ENCODE measurements at places on chromosomes 4 and X.

- no peak for DNase-seq
Observed at GRCh38 chr4:183356173-183356830, 34.1 kb upstream of the CLDN24 start.

DNA sequence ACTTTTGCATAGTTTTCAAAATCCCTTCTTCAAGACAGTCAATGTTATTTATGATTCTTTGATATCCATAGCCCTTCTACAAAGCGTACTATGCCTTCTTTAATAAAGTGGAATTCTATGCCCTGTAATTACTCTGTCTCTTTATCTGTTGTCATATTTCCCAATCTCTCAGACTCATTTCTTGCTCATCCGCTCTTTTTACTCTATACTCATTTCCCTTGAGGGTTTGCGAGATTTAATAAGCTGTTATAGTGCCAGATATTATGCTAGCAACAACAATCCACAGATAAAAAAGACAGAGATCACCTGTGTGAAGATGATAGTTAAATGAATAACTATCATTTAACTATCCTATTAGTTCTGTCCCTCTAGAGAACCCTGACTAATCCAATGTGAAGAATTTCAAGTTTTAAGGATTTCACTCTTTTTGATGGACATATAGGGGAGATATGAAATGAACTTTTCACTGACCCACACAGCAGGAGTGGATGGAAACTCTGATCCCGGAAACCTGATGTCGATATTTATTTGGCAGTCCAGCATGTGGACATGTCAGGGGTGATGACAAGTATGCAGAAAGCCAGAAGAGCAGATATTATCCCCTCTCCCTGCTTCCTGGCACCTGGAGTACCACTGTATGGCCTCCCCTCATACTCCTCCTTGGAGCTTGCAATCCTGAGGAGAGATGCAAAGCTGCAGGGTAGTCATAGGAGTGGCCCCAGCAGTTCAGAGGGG lies 49.7 kb downstream of the TMEM156 start:
- DNase-seq = no peak

DNA sequence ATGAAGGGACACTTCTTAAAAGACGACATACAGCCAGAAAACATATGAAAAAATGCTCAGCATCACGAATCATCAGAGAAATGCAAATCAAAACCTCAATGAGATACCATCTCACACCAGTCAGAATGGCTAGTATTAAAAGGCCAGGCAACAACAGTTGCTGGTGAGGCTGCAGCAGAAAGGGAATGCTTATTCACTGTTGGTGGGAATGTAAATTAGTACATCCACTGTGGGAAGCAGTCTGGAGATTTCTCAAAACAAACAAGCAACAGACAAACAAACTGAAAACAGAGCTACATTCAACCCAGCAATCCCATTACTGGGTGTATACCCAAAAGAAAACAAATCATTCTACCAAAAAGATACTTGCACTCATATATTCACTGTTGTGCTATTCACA lies 197.9 kb downstream of the EVC2 start:
- DNase-seq = no peak

GRCh38 chrX:54494989-54495813 lies 833 bp downstream of the FGD1 start:
- DNase-seq = no peak

DNA sequence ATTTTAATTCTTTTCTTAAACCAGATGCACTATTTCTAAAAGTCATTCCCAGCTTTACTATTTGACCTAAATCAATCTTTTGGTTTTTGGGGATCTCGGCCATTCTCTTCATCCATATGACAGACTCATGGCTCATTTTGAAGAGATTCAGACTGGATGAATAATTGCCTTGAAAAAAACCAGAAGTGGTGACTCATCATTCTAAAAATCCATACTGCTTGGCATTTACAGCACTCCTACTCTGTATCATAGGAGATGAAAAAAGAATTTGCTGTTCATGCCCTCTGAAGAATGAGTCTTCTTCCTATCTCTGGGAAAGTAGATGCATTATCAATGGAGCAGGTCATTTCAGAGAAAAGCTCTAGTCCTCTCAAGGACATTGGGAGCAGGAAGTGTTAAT lies 220.5 kb upstream of the RPS6KA3 start:
- DNase-seq = no peak

DNA sequence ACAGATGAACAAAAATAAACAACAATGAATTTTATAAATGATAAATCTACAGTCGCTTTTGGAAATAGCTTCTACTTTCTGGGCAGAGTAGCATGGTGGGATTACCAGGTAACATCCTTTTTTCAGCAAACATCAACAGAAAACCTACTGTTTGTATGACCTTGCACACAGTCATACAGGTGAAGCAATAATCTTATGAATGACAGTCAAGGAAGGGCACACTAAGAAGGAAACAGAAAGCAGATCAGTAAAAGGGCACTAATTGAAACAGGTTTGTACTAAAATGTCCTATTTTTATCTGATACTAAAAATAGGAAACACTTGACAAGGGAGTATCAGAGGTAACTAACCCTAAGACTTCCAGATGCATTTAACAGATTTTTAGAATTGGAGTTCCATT lies 108.9 kb downstream of the DLG3 start:
- DNase-seq = no peak

DNA sequence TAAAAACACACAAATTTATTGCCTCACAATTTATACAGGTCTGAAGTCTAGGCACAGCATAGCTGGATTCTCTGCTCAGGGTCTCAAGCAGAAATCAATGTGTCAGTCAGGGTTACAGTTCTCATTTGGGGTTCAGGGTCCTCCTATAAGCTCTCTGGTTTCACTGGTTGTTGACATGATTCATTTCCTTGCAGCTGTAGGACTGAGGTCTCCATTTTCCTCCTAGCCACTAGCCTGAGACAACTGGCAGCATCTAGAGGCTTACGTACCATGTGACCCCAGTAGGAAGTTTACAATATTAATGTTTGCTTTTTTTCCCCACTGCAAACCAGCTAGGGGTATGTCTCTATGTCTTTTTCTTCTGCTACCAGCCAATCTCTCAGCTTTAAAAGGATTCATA lies 102.5 kb downstream of the CPEB2 start:
- DNase-seq = no peak

DNA sequence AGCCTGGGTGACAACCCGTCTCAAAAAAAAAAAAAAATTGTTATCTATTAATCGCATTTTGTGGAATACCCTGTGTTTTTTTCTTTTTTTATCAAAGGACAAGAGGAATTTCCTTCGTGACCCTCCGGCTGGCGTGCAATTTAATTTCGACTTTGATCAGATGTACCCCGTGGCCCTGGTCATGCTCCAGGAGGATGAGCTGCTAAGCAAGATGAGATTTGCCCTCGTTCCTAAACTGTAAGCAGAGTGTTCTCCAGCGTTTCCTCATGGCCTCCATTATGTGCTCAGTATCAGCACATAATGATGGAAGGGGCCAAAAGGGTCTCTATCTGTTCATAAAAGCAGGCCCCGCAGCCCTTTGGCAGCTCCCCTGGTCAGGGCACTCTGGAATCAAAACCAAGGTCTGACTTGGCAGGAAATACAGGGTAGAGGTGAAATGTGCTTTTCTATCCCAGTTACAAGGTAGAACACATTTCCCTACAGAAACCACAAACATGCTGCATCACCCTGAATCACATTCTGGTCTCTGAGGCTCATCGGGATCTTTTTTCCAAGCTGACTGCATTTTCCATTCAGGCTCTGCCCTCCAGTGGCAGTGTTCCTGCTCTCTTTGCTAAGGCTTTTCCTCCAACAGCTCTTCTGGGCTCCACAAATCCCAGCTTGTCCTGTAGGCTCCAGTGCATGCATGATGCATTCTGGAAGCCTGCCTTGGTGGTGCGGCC lies 24.4 kb downstream of the SYAP1 start:
- no peak for DNase-seq

GRCh38 chr4:4859799-4860599 lies 534 bp downstream of the MSX1 start:
- DNase-seq = no peak

DNA sequence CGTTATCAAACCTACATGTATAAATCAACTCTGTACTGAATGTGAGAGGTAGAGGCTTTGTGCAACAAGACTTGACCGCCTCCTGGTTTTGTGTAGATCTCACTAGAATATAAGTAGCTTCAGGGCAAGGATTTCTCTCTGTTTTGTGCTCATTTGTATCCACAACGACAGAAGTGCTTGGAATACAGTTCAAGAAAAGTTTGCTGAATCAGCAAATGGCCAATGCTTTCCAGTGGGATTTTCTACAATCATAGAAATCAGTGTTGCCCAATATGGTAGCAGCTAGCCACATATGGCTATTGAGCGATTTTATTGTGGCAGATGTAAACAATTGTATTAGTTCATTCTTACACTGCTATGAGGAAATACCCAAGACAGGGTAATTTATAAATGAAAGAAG lies 127.4 kb downstream of the VCX3A start:
- no peak for DNase-seq

- DNase-seq = no peak
Observed at GRCh38 chrX:150512461-150512901, 55.9 kb upstream of the MTM1 start.

GRCh38 chrX:129781134-129781672 lies 1.5 kb downstream of the SASH3 start:
- no peak for DNase-seq

DNA sequence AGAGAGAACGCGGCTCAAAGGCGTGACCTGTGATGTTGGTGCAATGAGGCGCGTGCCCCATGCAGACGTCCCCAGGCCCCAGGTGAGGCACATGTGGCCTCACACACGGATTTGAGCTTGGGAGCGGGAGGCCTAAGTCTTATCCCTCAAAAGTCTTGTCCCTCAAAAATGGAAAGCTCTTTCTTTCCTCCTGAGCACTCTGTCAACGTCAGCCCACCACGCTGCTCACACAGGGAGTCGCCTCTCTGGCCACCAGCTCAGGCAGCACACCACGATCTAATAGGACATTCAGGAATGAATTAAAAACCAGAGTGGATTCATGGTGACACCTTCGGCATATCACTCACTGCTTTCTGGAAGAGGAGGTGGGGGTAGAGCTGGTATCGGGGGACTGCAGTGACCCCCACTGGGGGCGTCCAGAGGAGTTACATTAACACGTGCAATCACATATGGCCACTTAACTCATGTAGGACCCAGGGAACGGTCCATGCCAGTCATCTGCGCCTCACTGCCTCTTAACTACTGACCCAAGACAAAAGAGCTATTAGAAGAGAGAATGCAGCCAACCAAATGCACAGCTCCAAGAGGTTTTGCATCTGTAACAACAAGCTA lies 21.9 kb upstream of the CYP4V2 start:
- no peak for DNase-seq

DNA sequence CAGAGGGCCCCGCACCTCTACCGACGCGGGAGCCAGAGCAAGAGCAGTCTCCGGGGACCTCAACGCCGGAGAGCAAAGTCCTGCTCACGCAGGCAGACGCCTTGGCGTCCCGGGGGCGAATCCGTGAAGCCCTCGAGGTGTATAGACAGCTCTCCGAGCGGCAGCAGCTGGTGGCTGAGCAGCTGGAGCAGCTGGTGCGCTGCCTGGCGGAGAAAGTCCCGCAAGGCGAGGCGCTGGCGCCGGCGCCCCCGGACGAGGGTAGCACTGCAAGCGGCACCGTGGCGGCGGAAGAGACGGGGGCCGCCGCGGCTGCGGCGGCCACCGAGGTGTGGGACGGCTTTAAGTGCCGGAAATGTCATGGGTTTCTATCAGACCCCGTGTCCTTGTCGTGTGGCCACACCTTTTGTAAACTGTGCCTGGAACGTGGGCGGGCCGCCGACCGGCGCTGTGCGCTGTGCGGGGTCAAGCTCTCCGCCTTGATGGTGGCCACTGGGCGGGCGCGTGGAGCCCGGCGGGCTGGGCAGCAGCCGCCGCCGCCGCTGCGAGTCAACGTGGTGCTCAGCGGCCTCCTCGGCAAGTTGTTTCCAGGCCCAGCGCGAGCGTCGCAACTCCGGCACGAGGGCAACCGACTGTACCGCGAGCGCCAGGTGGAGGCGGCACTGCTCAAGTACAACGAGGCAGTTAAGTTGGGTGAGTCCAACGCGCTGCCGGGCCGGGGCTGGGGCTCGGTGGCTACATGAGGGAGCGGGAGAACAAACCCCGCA lies 672 bp downstream of the LONRF3 start:
- DNase-seq = no peak

GRCh38 chr4:159508917-159509500 lies 406.1 kb downstream of the RAPGEF2 start:
- no peak for DNase-seq

- no peak for DNase-seq
Observed at GRCh38 chr4:122827879-122828601, 1.4 kb downstream of the FGF2 start.

DNA sequence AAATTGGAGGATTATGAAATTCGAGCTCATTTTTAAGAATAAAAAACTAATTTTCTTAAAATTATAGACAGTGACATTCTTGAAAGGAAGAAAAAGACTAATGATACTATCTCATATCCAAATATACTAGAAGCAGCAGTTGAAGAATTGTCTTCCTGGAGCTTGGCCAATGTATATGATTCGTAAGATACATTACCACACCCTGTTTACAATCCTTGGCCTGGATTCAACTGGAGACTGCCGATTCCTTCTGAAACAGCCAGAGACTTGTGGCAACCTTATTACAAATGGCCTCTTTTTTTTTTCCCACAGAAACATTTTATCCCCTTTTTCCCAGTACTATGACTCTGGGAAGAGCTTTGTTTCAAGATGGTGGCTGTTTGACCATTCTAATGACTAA lies 571.2 kb upstream of the FAT1 start:
- DNase-seq = no peak

GRCh38 chr4:139469216-139469615 lies 15.3 kb downstream of the RAB33B start:
- DNase-seq = no peak

DNA sequence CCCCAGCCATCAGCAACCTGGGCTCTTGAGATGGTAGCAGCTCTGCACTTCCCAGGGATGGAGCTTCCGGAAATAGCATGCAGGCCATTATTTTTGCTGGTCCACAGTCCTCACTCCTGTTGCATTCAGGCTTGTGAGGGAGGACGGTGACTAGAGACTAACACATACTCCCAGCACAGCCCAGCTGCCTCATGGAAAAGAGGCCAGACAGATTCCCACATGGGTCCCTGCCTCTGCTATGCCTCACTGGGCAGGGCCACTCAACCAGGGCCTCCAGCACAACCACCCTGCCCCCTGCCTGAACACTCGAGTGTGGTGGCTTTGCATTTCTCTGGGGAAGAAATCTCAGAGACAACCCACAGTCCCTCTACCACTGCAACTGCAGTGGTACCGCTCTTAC lies 1195.1 kb downstream of the PCDH18 start:
- no peak for DNase-seq

DNA sequence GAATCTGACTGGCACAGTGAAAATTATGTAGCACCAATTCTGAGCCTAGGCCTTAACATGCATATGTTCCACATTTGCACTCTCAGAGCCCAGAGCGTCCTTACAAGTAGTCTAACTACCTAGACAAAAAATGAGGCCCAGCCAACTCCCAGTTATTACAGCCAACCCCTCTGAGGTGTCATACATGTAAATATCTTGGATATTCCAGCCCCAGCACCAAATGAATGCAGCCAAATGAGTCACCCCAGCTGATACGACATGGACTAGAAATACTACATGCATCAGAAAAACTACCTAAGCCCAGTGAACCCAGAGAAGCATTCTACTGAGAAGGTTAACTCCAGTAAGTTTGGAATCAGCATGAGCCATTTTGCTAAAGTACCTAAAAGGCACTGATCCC lies 145.1 kb downstream of the STPG2 start:
- no peak for DNase-seq

- no peak for DNase-seq
Observed at GRCh38 chrX:123581586-123581985, 151.3 kb downstream of the THOC2 start.

GRCh38 chr4:74254386-74254785 lies 53.9 kb upstream of the EPGN start:
- DNase-seq = no peak

GRCh38 chr4:3765271-3766035 lies 732 bp upstream of the ADRA2C start:
- no peak for DNase-seq

Data from NCI-H187 (cell line).